ENCODE measurements at places on chromosomes 2 and 18.

GRCh38 chr18:77895250-77895649 lies 645.6 kb downstream of the GALR1 start:
- DNase-seq = no peak

DNA sequence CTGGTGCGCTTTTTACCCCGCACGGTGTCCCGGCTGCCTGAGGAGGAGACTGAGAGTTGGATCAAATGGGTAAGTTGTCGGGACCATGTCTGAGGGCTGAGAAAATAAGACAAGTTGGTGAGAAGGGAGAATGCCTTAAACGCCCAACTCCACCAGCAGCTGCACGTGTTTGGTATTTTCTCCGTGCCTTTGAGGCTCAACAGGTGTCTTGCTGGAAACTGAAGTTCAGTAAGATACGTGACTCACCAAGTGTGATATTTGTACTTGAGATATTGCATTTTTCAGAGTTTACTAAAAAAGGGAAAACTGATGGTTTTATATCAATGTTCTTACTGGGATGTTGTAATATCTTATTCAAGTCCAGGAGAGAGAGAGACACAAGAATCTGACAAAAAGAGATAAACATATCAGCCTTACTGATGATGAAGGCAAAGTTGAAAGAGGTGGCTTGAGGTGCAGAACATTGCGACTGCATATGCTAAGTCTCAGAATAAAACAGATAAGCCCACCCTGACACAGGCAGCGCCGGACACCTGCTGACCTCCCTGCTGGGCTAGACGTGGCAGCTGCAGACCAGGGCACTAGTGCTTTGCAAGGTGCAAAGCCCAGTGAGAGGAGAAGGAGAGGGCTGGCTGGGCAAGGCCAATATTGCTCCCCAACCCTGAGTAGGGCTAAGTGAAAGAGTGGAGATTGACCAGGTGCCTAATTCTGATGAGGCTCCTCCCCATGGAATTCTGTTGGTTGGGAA lies 33.1 kb downstream of the TRPM8 start:
- DNase-seq = no peak

DNA sequence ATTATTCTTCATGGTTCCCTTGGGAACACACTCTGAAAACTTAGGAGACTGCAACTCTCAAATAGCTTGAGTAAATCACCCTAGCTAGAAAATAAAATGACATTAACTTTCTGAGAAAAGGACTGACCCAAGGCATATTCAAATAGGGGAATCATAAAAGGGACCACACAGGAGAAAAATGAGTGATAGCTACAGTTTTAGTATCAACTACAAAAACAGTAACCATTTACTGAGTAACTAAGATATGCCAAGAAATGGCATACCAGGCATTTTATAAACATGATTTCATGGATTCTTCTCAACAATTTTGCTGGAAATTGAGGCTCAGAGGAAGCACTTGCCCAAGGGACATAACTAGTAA lies 84.5 kb downstream of the AFF3 start:
- no peak for DNase-seq

GRCh38 chr2:143548032-143548431 lies 418.8 kb downstream of the ARHGAP15 start:
- DNase-seq = peak; percentile 10

DNA sequence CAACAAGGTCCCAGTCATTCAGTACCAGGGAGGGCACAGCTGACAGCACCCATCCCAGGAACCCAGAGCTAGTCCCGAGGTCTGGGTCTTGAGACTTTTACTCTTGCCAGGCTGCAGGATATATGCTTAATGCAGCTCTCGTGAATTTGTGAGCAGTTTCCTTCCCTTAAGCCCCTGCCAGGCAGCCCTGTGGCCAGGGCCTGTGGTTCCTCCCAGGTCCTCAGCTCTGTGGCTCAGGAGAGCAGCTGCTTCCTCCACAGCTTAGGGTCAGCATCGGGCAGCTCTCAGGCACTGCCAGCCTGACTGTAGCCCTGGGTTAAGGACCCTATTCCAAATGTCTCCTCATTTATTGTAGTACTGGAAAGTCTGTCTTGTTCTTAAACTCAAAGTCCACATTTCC lies 1384.8 kb downstream of the RPIA start:
- DNase-seq = no peak

DNA sequence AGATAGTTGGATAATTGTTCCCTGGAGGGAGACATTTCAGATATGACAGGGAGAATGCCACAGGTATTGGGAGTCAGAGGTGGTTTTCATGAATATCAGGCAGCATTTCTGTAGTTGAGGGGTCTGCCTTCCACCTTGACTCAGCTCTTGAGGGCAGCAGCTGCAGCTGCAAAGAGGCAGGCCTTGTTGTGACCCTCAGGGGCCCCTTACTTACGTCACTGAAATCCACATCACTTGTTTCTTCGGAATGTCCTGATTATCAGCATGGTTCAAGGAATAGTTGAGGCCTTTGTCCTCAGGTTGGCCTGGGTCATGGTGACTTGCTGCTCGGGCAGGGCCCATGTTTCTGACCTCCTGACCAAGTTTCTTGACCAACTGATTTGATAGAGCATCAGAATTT lies 46.9 kb downstream of the TMEM17 start:
- no peak for DNase-seq

DNA sequence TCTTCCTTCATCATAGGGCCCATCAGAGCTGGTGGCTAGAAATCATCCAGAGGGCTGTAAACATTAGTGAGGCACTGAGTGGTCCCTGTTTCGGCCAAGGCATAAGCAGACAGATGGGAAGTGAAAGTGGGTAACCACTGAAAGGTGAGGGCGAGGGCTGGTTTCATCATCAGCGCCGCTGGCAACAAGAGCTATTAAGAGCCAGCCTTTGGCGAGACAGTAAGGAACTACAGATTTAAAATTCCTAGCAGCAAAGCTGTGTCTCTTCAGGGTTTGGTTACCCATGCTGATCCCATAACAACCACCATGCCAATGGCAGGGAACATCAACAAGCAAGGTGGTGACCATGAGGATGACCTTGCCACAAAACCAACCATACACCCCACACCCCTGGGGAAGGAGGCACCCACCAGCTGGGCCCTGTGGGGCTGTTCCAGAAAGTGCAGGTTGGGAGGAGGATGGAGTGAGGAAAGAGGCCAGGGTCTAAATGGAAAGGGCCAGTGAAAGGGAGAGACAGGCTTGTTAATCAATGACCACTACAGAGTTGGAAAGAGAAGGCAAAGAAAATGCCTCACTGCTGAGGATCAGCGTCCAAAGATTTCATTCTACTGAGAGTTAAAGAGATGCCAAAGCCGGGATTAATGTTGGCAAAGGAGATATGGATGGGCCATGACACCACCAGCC lies 9.0 kb upstream of the SLC20A1 start:
- no peak for DNase-seq

- no peak for DNase-seq
These were observed 14.7 kb downstream of the NRP2 start for GRCh38 chr2:205696927-205697441.

DNA sequence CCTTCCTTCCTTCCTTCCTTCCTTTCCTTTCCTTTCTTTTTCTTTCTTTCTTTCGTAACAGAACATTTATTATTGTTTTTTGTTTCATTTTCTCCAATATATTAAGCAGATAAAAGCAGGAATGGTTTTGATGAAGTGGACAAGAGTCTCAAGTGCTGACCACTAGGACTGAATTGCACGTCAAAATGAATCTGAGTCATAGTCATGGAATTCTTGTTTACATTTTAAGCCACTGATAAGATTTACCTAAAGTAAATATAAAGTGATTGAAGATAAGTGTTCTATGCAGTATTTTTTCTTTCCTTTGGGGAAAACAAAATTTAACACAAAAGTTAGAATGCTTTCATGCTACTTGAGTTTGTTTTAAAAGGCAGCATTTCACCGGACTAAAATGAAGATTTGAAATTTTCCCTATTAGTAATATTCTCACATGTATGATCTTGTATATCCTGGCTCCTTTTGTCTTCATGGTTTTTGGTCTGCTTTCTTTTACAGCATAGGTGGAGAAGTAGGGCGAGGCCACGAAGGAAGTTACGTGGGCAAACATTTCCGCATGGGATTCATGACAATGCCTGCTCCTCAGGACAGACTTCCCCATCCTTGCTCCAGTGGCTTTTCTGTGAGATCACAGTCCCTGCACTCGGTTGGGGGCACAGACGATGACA lies 113.5 kb downstream of the NYAP2 start:
- DNase-seq = no peak

DNA sequence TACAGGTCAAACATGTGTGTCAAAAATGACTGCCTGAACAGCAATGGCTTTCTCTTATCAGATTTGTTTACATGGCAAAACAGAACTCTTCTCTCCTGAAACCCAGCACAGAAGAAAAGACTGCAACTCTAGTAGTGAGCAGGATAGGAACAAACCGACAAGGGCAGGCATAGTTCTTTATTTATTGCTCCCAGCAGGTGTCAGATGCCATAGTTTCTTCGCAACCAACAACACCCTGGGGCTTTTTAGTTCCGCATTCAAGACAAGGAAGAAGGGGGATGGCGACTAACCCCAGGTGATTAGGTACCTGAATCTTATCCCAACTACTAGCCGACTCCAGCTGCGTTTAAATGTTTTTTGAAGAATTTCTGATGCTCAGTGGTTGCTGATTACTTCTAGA lies 367.5 kb upstream of the FIGN start:
- DNase-seq = no peak

DNA sequence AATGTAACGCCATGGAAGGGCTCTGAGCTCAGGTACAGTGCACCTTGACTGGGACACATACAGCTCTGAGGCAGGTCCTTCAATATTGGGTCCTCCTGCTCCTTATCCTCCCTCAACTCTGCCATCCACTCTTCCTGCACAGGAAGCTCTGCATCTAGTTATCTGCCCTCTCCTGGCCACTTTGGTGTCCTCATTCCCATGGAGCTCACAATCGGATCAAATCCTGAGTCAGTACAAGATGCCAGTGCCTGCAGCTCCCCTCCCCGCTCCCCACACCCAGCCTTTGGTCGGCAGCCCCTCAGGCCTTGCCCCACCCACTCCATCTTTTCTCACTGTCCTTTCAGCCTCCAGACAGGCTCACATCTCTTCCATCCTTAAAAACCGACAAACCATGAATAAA lies 58.0 kb downstream of the LRRFIP1 start:
- no peak for DNase-seq

- DNase-seq = no peak
These were observed 145.2 kb downstream of the THADA start for GRCh38 chr2:43450617-43451016.

GRCh38 chr2:60834270-60834717 lies 47.1 kb upstream of the REL start:
- no peak for DNase-seq

All from AML-193 (cell line).